ENCODE measurements at places on chromosomes 12 and 14. TPM values are rescaled to one million over a fixed set of nuclear protein-coding genes. Genes with fewer than 3 reads are reported as not detected.

Gene CISTR
- not detected for total RNA-seq

Gene IFNG-AS1
- total RNA-seq = not detected

Gene AQP6
- total RNA-seq = not detected

Gene TAS2R43
- 0.36 TPM for total RNA-seq

Gene KLRK1
- 114 TPM for total RNA-seq

Gene DENND5B
- total RNA-seq = 0.29 TPM

Gene PGF
- total RNA-seq = 0.21 TPM

Gene GLIPR1L1
- not detected for total RNA-seq

Gene TRPV4
- total RNA-seq = not detected

Gene OR6C2
- total RNA-seq = not detected

Gene LHX5
- not detected for total RNA-seq

Gene GOLGA3
- total RNA-seq = 51.5 TPM

Gene GARIN6
- not detected for total RNA-seq

Gene GDF3
- total RNA-seq = not detected

Gene ISCU
- total RNA-seq = 69.5 TPM

Data from activated naive CD8-positive, alpha-beta T cell treated with anti-CD3 and anti-CD28 coated beads for 36 hours (primary cell).